Aorta (tissue), 5 donors: ENCODE measurements at places on chromosomes 2 and 18. TPM values are rescaled to one million over a fixed set of nuclear protein-coding genes. Genes with fewer than 3 reads are reported as not detected.

DNA sequence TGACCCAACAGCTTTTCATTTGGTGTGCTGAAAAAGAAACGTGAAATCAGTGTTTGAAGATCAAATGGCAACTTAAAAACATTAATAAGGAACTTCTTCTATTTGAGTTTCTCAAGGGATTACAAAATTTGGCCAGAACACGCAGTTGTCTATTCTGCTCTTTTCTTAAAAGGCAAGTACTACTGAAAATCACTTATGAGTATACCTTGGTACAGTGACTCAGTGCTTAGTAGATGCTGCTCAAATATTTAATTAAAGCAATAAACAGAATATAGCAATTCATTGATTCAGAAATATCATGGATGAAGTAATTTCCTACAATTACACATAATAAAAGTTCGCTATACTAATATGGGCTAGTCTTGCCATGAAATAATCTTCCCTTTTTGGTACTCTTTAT lies 38.2 kb upstream of the MCM6 start:
- no peaks in the 10 kb centered on the region for H3K36me3 ChIP-seq
- H3K4me3 ChIP-seq: no peak overlapping the region
- H3K4me1 ChIP-seq: no peaks in the 10 kb centered on the region
- no peaks in the 10 kb centered on the region for H3K27me3 ChIP-seq

DNA sequence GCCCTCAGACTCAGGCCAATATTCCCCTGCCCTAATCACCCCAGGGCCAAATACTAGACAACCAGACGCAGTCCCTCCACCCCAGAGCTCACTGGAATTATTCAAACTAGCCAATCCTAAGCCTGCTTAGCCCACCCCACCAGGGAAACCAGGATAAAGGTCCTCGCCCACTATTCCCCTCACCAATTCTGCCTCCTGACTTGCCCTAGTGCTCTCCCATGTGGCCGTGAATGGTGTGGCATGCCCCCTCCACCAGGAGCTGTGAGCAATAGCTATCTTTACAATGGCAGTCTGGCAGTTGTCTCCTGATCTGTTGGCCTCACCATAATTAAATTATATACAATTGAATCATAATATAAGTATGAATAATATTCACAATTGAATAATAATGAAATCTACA lies 42.3 kb downstream of the FAM124B start:
- no peak overlapping the region for H3K4me3 ChIP-seq
- H3K36me3 ChIP-seq: no peaks in the 10 kb centered on the region
- no peaks in the 10 kb centered on the region for H3K4me1 ChIP-seq
- no peaks in the 10 kb centered on the region for H3K27me3 ChIP-seq
- DNase-seq: no peak

GRCh38 chr2:60094450-60094929 lies 459.0 kb downstream of the BCL11A start:
- no peak overlapping the region for H3K27ac ChIP-seq
- H3K27me3 ChIP-seq: no peaks in the 10 kb centered on the region
- H3K36me3 ChIP-seq: no peaks in the 10 kb centered on the region
- no peak for DNase-seq
- no peaks in the 10 kb centered on the region for H3K4me1 ChIP-seq
- no peak overlapping the region for H3K4me3 ChIP-seq

DNA sequence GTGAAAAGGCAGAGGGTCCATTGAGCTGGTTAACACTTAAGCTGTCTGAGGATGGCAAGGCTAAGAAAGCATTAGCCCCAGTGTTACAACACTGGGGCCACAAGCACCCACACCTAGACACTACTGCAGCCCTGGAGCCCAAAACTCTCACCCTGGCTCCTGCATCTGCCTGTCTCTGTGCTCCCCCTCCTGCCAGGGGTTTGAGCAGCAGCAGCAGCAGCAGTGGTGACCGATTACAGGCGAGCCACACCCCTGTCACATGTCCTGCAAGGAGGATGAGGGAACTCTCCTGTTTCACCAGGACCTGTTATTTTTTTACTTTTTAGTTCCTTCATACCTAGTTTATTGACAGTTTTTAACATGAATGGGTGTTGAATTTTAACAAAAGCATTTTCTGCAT lies 326.7 kb upstream of the MAP2 start:
- H3K36me3 ChIP-seq: no peaks in the 10 kb centered on the region
- no peak overlapping the region for H3K27ac ChIP-seq
- H3K4me1 ChIP-seq: no peaks in the 10 kb centered on the region
- no peaks in the 10 kb centered on the region for H3K27me3 ChIP-seq
- DNase-seq: no peak

GRCh38 chr2:58202404-58202803 lies 38.7 kb downstream of the FANCL start:
- H3K27ac ChIP-seq: no peak overlapping the region
- no peak overlapping the region for H3K4me3 ChIP-seq
- H3K27me3 ChIP-seq: no peaks in the 10 kb centered on the region

- H3K27ac ChIP-seq: no peak overlapping the region
- no peak for DNase-seq
- H3K4me3 ChIP-seq: no peak overlapping the region
Measured at GRCh38 chr2:233209117-233209532, 42.3 kb upstream of the ATG16L1 start.

Gene SOCS6
- total RNA-seq: 22.8 TPM

DNA sequence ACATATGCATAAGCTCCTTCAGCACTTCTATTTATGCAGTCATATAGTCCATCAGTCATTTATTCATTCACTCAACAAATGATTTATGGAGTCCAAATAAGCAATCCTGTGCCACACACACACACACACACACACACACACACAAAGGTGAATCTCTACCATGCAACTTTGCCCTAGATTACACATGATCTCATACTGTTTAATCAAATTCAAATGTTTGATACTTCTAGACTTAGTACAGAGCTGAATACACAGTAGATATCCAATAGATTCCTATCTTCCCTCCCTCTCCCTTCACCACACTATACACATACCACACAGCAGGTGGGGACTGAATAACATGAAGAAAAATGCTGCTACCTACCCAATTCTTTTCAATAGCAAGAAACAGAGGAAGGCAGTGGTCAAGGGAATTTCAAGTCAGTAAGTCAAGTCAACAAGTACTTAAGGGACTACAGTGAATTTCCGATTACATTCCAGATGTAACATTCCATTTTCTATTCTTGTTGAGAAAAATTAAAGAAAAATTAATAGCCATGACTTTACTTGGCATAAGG lies 65.4 kb downstream of the EPG5 start:
- H3K27ac ChIP-seq: no peak overlapping the region
- H3K4me1 ChIP-seq: no peaks in the 10 kb centered on the region
- H3K4me3 ChIP-seq: no peak overlapping the region
- H3K27me3 ChIP-seq: no peaks in the 10 kb centered on the region
- DNase-seq: no peak

Gene MERTK
- 29.7 TPM for total RNA-seq

Gene DTNA
- 47.6 TPM for total RNA-seq

- no peak for DNase-seq
- no peak overlapping the region for H3K27ac ChIP-seq
- H3K36me3 ChIP-seq: no peaks in the 10 kb centered on the region
- no peaks in the 10 kb centered on the region for H3K27me3 ChIP-seq
- H3K4me3 ChIP-seq: no peak overlapping the region
- no peaks in the 10 kb centered on the region for H3K4me1 ChIP-seq
Measured at GRCh38 chr18:61335684-61336555, 2.7 kb downstream of the CDH20 start.

GRCh38 chr2:65300134-65300760 lies 72.6 kb downstream of the ACTR2 start:
- no peak overlapping the region for H3K4me3 ChIP-seq
- H3K27ac ChIP-seq: peak overlapping the region; percentile 24
- peaks cover 7% of the 10 kb centered on the region for H3K4me1 ChIP-seq
- H3K36me3 ChIP-seq: no peaks in the 10 kb centered on the region
- peak; percentile 90 for DNase-seq
- no peaks in the 10 kb centered on the region for H3K27me3 ChIP-seq

Gene CTAGE1
- total RNA-seq: not detected

Gene RAX
- not detected for total RNA-seq

- H3K36me3 ChIP-seq: no peaks in the 10 kb centered on the region
- no peak overlapping the region for H3K4me3 ChIP-seq
- no peaks in the 10 kb centered on the region for H3K27me3 ChIP-seq
- H3K27ac ChIP-seq: no peak overlapping the region
- H3K4me1 ChIP-seq: no peaks in the 10 kb centered on the region
Measured at GRCh38 chr2:46239175-46239846, 57.9 kb upstream of the EPAS1 start.

DNA sequence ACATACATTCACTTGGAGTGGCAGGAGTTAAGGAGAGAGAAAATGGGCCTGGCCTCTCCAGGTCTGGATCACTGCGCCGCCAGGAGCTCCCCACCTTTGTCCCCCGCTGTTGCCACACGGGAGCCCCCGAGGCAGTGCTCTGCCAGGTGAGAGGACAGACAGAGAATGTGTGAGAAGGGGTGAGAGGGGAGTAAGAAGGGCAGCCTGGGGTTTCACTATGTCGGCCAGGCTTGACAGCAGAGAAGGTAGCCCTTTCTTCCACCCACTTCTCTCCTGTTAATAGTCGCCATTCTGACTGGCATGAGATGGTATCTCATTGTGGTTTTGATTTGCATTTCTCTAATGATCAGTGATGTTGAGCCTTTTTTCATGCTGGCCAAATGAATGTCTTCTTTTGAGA lies 26.2 kb upstream of the ARHGEF4 start:
- H3K4me3 ChIP-seq: no peak overlapping the region
- no peak overlapping the region for H3K27ac ChIP-seq
- peaks cover 2% of the 10 kb centered on the region for H3K27me3 ChIP-seq
- no peak for DNase-seq
- no peaks in the 10 kb centered on the region for H3K4me1 ChIP-seq

DNA sequence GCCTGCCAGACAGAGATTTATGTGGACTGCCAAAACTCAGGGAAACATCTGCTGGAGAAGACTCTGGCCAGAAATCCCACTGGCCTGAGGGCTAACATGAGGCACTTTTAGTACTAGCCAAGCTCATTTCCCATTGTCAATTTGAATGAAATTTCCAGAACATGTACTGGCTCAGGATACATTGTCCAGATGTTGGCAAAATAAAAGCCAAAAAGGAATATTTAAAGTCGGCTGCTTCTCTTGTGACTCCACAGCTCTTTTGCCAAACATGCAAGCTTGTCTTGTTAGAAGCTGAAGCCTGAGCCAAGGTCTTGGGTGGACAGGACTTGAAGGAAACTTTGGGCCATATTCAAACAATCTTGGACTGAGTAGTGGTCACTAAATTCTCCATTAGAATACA lies 215.5 kb downstream of the NCKAP5 start:
- no peaks in the 10 kb centered on the region for H3K4me1 ChIP-seq
- no peaks in the 10 kb centered on the region for H3K27me3 ChIP-seq
- no peak overlapping the region for H3K27ac ChIP-seq
- H3K36me3 ChIP-seq: no peaks in the 10 kb centered on the region
- no peak for DNase-seq

DNA sequence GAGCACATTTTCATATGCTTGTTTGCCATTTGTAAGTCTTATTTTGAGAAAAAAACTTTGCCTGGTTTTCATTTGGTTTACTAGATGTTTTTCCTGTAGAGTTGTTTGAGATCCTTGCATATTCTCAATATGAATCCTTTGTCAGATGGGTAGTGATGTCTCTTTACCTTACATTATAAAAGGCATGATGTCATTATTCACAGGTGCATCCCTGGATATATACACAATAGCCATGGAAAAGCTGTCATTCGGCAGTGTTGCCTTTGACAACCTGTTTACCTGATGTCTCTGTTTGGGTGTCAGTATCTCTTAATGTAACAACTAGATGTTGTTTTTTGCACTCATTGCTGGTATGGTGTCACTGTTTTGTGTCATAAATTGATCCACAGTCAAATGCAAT lies 58.8 kb upstream of the MAL start:
- no peak overlapping the region for H3K4me3 ChIP-seq
- no peak for DNase-seq
- no peaks in the 10 kb centered on the region for H3K4me1 ChIP-seq
- no peak overlapping the region for H3K27ac ChIP-seq
- no peaks in the 10 kb centered on the region for H3K27me3 ChIP-seq
- no peaks in the 10 kb centered on the region for H3K36me3 ChIP-seq

- H3K27ac ChIP-seq: no peak overlapping the region
- no peaks in the 10 kb centered on the region for H3K27me3 ChIP-seq
- no peak for DNase-seq
- no peaks in the 10 kb centered on the region for H3K36me3 ChIP-seq
- no peak overlapping the region for H3K4me3 ChIP-seq
Measured at GRCh38 chr2:197251576-197251975, 59.0 kb downstream of the ANKRD44 start.
